Tongue (tissue), 3 donors: ENCODE measurements at places on chromosomes 7 and 10. TPM values are rescaled to one million over a fixed set of nuclear protein-coding genes. Genes with fewer than 3 reads are reported as not detected.

The EDRF1 gene
- total RNA-seq: 31.8 TPM

The TFR2 gene
- 1.3 TPM for total RNA-seq

GRCh38 chr7:151579644-151580043 lies 59.9 kb upstream of the RHEB start:
- no peak for DNase-seq

- no peak for DNase-seq
Measured at GRCh38 chr10:72126184-72126871, 38.0 kb upstream of the SPOCK2 start.

DNA sequence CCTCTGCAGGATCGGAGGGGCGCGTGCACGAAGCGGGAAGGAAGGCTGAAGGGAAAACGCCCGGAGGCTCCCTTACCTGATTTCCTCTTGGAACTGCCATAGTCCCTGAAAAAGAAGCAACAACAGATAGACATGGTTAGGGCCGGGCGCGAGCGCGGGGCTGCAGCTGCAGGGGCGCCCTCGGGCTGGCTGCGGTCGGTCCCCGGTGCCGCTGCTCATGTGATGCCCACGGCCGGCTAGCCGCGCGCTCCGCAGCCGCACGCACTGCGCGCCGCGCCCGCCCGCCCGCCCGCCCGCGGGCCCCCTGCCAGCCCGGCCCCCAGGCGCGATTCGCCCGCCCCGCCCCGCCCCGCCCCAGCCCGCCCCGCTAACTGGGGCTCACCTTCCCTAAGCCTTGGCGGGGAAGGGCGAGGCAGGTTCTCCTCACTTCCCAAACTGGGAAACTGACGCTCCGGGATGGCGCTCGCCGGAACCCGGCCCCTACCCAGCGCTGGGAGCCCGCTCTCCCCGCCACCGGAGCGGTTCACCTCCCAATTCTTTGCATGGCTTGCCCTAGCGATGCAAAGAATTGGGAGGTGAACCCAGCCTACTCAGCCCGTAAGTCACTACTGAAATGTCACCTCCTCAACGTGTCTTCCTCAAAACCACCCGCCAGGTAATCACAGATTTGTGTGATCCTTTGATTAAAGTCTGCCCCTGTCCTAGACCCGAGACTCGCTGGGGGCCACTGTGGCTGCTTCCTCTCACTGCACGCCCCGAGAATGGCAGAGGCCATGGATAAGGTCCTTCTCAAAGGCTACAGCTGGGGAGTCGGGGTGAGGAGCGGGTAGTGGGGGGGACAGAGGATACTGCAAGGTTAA lies 162.2 kb downstream of the SH3PXD2A start:
- DNase-seq: peak; percentile 45

- DNase-seq: no peak
Measured at GRCh38 chr7:27176524-27176845, 2.4 kb upstream of the HOXA10 start.

The FXYD4 gene
- not detected for total RNA-seq

The CDK5 gene
- total RNA-seq: 6.8 TPM

The SLC39A12 gene
- not detected for total RNA-seq

The GPR146 gene
- total RNA-seq: 15.8 TPM

- DNase-seq: no peak
Measured at GRCh38 chr7:34845666-34846361, 187.8 kb downstream of the NPSR1 start.

The HABP2 gene
- total RNA-seq: not detected

DNA sequence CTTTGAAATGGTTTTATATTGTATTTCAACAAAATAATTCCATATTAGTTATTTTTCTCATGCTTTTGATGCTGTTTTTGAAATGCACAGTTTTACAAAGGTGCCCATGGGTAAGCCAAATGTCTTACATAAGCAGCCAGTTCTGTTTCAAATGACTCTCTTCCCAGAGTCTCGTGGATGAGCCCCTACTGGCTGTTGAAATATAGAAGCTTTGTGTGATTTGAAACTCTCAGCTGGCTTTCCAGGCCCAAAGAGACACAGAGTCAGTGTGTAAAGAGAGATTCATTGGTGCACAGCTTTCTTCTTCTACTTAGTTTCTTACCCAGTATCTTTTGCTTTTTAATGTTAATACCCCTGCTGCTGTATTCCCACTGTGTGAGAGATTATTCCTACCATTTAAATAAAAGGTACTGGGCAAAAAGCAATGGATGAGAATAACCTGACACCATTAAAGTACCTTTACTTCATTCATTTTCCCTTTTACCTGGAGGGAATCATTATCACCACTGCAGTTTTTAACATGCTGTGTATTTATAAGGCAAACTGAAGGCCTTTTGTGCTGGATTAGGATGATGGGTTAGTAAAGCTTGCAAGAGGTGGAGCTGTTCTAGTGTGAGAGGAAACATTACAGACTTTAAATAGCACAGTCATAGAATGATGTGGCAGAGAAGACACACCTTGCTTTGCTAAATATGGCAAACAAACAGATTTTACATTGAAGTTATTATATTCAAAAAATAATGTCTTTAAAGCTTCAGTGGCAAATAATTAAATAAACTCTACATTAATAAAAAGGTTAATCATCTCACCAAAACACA lies 415.1 kb downstream of the THSD7A start:
- peak; percentile 15 for DNase-seq

DNA sequence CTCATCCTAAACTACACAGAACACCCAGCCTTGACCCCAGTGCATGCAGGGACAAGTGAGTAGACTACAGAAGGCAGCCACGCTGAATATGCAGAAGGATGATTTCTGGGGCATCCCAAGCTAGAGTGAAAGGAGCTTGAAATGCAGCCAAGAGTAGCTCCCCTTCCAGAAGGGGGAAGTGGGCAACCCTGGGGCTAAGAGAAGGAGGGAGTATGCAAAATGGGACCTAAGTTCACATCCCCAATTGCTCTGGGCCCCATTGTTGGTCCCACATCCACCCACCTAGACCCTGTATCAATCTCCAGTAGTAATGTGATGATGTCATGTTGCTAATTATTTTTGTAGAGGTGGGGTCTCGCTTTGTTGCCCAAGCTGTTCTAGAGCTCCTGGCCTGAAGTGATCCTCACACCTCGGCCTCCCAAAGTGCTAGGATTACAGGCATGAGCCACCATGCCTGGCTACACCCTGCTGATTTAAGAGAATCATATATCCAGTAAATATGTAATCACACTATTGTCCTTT lies 5.6 kb upstream of the PSTK start:
- no peak for DNase-seq

DNA sequence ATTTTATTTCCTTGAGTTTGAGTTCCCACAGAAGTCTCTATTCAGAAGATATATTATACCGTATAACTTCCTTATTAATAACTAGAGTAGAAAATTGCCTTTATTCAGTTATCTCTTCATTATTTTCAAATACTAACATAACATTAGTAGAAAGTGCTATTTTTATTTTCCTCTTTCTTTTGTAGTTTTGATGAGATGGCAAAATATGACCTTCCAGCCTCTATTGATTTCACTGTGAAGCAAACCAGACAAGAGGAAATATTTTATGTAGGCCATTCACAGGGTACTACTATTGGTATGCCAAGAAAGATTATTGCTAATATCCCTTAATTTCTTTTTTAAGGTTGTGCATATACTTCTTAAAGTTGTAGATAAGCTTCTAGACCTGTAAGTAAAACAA lies 7.9 kb downstream of the LIPJ start:
- no peak for DNase-seq

- DNase-seq: no peak
Measured at GRCh38 chr10:55233090-55233489, 432.1 kb upstream of the PCDH15 start.

The STEAP4 gene
- total RNA-seq: 11.9 TPM

The TEX47 gene
- not detected for total RNA-seq

- no peak for DNase-seq
Measured at GRCh38 chr10:124384591-124385190, 34.0 kb downstream of the OAT start.

- no peak for DNase-seq
Measured at GRCh38 chr10:128751284-128751683, 625.1 kb upstream of the MKI67 start.

- no peak for DNase-seq
Measured at GRCh38 chr7:16171928-16172327, 249.4 kb downstream of the CRPPA start.

GRCh38 chr10:90592638-90593302 lies 265.1 kb downstream of the HTR7 start:
- peak; percentile 66 for DNase-seq

DNA sequence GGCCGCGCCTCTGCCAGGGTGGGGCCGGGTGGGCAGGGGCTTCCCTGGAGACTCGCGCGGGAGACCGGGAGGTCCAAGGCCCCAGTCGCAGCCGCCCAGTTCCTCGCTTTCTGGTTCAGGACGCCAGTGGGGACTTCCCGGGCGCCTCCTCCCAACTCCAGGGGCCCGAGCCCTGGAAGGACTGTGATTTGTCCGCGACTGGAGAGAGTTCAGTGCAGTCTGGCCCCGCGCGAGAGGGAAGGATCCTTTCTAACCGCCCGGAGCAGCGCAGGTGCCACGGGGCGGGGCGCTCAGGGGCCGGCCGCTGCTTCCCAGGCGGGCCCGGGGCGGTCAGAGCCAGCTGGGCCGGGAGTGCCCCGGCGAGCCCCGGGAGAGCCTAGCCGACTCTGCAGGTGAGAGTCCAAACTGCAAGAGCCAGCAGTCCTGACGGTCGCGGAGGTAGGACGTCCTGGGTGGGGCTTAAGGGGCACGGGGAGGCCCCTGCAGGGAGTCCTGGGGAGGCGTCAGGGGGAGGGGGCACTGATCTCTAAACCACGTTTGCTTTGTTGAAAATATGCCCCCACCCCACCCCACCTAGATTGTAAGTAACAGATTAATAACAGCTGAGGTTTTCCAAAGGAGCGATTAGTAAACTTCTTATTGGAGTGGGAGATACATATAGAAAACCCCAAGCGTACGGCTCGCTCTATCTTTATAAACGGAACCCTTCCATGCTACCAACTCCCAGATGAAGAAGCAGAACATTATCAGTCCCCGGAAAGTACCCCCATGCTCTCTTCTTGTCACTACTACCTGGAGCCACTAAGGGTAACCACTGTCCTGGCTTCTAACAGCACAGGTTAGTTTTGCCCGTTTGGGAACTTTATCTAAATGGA lies 8.2 kb downstream of the NKX2-3 start:
- no peak for DNase-seq

The ANKRD61 gene
- total RNA-seq: not detected

DNA sequence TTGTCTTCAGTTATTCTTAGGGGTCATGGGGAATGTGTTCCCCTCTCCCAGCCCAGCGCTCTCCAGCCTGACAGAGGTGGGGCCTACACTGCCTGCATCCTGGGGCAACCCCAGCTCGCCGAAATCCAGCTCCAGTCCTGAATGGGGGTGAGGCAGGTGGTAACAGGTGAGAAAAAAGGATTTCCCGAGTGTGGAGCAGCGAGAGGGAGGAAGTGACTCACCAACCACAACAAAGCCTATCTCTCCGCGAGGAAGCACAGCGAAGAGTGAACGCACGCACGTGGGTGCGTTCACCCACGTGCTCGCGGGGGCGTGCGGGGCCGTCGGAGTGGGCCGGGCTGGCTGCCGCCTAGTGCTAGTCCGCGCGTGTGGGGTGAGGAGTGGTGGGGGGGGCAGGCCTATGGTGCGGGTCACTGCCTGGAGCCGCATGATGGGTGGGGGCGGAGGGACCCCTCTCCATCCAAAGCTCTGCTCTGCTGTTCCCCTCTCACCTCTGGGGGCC lies 855 bp upstream of the PALD1 start:
- peak; percentile 37 for DNase-seq

The CLCN1 gene
- 3.1 TPM for total RNA-seq

The RRP12 gene
- 18.6 TPM for total RNA-seq

DNA sequence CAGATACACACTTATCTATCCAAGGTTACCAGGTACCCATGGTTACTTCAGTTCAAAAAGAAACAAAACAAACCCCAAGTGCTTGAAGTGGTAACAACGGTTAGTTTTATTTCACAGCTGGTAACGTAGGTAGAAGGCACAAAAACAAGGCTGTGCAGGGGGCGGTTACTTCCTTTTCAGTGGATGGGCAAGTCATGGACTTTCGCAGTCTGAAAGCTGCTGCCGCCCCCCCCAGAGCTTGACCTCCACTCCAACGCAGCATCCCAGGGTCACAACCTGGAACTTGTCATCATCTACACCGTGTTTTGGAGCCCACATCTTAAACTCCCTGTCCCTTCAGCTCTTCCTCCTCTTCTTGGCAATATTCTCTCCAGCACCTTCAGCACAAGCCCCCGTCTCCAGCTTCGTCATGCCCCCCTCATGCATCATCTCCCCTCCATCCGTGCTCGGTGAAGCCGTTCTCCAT lies 181.2 kb upstream of the ITGB1 start:
- DNase-seq: no peak

DNA sequence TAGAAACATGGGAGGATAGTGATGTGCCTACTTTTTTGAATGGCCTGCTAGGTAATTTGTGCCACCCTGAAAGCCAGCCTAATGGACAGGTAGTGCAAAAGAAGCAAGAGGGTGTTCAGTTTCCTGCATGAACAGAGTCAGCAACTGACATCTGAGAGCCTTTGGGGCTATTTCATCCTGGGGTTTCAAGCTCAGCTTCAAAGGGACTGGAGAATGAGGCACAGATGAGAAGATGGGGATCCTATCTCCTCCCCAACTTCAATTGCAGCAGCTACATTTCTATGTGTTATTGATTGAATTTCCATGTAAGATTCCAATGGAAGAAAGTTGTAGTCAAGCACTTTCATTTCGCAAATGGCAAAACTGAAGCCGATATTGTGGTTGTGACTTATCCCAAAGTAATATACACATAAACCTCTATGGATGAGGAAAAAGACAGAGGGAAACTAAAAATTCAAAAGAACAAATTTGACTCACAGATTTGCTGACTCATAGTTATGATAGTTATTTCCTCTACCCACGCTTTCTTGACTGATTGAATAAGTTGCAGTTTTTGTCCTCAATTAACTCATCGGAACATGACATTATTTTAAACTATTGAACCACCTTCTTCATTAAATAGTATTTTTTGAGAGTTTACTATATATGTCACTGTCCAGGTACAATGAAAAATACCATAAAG lies 42.6 kb upstream of the NRP1 start:
- DNase-seq: no peak

The CCDC3 gene
- total RNA-seq: 15.0 TPM

DNA sequence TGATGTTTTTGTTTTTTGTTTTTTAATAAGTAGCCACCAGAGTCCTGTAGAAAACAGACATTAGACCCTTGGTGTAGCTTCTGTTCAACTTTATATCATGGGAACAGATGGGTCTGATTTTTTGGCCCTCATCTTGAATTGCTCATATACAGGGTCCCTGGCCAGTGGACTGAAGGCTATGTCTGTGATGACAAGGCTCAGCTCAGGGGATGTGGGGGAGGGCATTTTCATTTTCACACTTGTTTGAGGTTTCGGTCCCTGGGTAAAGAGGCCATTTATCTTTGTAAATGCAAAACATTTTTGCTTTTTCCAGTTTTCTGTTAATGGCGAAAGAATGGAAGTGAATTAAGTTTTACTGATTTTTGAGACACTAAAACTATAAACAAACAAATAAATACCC lies 257.6 kb upstream of the PHYHIPL start:
- no peak for DNase-seq

GRCh38 chr10:43307306-43307705 lies 40.4 kb upstream of the RASGEF1A start:
- no peak for DNase-seq

- DNase-seq: peak; percentile 21
Measured at GRCh38 chr10:75926763-75927162, 495.3 kb downstream of the LRMDA start.

DNA sequence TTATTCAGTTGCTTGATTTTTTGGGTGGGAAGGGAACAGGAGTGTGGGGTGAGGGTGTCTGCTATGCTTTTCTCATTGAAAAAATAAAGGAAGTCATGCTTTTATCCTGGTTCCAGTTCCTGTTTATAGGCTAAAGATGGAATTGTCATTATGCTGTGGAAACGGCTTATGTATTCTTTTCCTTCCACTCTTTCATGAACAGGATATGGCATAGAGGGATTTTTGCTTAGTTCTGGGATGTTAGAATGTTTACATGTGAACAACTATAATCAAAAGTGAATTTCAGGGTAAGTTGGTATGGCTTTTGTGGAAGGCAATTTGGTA lies 35.9 kb upstream of the PTPN12 start:
- no peak for DNase-seq
